ENCODE measurements at places on chromosomes 11 and 22.
A peak's percentile ranks its signal among the peaks of the same experiment; 100 is the strongest.

- no peak for DNase-seq
Observed at GRCh38 chr22:17260298-17260697, 41.1 kb upstream of the ADA2 start.

DNA sequence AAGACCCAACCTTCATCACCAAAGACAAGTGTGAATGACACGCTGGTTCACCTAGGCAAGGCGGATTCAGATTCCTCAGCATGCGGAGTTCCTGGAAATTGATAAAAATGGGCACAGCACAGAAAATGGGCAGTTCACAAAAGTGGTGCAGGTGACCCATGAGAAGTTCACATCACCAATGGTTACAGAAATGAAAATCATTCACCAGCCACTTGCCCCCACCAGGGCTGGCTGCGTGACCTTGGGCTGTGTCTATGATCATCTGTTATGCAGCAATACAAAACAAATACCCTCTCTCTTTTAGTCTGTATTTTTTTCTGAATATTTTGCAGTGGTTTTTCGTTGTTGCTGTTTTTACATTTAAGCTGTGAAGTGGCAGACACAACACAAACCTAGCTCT is 415.9 kb downstream of the TBC1D22A start:
- DNase-seq: no peak

GRCh38 chr22:24033731-24034130 is 22.6 kb downstream of the CABIN1 start:
- DNase-seq: no peak

DNA sequence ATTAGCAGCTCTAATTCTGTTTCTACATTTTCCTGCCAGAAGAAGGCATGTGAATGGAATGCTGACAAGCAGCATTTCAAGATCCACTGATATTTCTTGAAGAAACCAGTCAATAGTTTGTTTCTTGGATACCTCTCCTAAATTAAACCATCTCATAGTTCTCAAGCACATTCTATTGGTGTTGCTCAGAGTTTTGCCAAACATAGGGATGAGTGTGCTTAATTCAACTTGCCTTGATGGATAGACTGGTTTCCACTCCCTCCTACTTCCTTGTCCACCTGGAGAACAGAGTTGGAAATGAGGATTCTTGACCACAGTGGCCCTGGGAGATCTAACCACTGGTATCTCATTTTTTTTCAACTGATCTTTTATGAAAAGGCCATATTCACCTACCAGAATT is 29.8 kb upstream of the DDX10 start:
- no peak for DNase-seq

GRCh38 chr22:31162015-31162765 is 2.2 kb downstream of the RNF185 start:
- DNase-seq: no peak

DNA sequence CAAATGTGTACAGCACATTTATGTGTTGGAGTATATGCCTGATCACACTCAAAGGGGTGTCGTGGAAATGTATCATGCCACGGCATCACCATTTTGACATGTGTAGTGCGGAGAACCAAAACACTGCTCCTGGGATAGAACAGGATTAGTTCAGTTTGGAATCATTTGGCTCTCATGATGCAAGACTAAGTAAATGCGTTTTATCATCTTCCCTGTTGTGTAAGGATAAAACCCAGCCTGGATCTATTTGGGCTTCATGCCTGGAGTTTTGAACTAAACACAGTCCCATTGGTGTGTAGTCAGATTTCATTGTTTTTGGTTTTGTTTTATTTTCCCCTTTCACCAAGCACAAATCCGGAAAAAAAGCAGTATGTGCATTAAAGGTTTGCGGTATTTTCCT is 574.3 kb downstream of the NTM start:
- no peak for DNase-seq

DNA sequence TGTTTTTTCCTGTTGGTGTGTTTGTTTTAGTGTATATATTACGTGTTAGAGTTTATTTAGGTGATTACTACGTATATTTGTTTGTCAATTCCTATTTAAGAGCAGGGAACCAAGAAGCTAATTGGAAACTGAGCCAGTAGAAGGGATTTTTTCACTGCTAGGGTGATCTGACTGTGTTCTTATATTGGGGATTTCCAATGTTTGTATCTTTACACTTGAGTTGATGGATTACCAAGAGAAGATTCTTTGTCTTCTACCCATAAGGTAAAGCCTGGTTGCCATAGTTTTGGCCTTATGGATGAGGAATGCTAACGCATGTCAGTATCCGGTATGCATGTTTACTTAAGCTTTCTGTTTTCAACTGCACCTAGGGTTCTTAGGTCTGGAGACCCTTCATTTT is 35.6 kb downstream of the SIK2 start:
- DNase-seq: no peak

GRCh38 chr11:120548682-120549209 is 37.2 kb downstream of the GRIK4 start:
- DNase-seq: no peak

DNA sequence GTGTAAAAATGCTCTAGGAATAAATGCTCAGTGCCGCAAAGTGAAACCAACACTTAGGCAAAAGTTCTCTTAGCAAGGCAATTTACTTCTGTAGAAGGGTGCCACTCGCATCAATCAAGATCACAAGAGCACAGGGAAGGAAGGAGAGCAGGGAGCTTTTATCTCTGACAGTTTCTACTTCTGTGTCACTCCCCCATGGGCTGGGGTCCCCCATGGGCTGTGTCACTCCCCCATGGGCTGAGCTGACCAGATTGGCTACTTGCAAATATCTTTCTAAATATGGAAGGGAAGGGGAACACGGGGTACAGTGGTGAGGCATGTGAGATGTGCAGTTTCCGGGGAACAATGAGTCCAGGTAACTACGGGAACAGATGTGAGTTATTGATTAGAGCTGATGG is 397 bp downstream of the OR52N2 start:
- DNase-seq: no peak

DNA sequence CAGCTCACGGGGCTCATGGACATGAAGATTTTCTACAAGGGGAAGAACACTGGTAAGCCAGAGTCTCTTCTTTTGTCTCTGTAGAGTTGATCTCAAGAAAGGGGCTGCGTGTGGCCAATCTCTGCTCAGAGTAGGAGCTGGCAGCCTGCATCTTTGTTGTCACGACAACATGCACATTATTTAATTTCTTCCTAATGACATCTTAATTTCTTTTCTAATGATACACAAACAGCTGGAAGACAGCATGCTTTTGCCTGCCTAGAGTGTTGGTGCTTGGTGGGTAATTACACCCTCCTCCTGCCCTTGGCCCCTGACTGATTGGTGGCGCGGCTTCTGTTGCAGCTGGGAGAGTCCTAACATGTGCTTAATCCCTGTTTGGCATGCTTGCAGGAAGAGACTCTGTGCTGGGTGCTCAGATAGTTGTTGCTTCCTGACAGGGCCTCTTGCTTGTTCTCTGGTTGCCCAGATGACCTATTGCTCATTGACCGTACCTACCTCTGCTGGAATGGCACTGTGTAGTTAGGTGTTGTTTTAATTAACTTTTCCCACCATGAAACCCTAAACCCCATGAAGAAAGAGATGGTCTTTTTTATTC is 106.9 kb upstream of the SORL1-AS1 start:
- DNase-seq: peak; percentile 47
